HT1080 (cell line): ENCODE measurements at places on chromosomes 2 and 18. TPM values are rescaled to one million over a fixed set of nuclear protein-coding genes. Genes with fewer than 3 reads are reported as not detected.
A peak's percentile ranks its signal among the peaks of the same experiment; 100 is the strongest.

- no peak for DNase-seq
Observed at GRCh38 chr2:30404319-30405259, 42.5 kb upstream of the LCLAT1 start.

- no peak for DNase-seq
Observed at GRCh38 chr18:13550418-13551304, 175.7 kb downstream of the FAM210A start.

DNA sequence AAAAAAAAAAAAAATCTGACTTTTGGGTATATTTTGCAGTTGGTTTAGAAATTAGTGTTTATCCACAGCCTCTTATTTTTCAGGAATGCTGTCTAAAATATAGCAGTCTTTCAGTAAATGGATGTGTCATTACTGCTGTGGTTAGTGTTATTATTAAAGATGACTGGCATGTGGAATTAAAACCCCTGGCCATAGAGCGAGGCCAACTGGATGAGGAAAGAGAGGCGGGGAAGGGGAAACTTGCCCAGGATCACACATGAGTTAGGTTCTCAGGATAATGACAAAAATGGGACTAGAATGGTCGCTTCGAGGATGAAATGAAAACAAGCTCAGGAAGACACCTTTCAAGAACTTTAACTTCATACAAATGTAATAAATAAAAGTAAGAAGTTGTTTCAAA, 57.4 kb upstream of the APCDD1 start:
- DNase-seq: no peak

DNA sequence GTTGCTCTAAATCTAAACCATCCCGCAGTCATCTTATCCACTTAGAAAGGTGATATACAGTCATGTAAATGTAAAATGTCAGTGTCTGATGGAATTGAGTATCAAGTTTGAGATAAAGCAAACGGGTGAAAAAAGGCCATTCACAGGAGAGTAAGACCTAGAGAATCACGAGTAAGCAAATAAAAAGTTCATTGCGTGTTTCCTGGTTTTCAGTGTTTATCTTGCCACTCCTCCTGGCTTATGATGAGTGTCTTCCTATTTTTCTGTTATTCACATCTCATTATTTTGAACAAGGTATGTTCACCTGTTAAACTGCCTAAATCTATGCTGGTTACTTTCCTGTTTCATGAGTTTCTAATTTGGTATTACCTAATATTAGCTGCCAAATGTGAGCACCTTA, 68.8 kb downstream of the ITGA4 start:
- DNase-seq: no peak

DNA sequence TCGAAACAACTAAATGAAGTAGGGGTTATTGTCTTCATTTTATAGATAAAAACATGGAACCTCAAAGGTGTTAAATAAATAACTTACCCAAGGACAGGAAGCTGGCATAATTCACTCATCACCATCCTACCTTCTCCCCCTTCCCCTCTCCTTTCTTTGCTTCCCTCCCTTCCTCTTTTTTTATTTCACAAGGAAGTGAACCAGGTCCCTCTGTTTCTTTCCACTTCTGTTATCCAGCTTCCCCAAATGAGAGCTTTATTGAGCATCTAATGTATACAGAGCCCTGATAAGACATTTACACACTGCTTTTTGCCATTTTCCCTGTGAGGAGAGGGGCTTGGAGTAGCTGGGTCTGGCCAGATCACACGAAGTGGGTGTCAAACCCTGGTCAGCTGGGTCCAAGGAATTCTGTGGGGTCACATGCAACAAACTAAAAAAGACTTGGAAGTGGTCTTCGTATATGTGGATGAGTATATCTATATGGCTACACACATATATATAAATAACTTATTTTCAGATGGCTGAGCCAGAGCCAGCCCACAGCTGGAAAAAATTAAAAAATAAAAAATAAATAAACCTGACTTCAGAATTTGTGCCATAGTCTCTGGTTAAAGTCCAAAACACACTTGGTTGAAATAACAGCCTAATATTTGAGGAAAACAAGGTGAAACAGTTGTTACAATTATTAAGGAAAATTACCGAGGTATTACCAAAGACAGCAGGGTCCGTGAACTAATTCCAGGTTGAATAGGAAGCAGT, 49.3 kb upstream of the FOSL2 start:
- no peak for DNase-seq

DNA sequence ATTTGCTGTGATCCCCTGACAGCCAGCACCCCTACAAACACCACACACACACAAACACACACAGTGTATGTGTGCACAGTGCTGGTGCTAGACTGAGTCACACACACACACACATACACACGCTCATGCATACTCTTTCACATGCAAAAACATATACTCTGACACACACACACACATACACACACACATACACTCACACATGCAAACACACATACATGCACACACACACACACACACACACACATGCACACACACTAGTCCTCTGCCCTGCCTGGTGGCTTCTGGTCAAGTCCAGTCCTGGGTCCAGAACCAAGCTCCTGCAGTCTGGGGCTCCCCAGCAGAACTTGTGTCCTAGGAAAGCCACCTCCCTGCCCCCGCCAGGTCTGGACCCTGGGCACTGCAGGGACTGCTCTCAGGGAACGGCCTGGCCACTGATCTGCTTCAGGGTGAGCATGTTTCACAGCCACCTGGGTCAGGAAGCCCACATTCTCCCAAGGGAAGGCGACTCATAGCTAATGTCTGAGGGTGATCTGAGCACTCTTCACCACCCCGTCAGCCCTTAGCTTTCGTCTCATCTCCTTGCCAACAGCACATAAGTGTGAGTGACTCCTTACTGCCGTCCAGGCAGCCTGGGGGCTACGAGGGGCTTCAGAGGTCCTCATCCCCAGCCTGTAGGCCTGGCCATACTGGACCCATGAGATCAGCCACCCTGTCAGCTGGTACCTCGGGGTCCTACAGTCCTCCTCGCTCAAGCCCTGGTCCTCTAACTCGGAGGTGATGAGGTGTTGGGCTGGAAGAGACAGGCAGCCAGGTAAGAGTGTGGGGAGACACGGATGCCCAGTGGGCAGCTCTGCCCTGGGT, 88.1 kb downstream of the MCFD2 start:
- peak; percentile 67 for DNase-seq

- no peak for DNase-seq
Observed at GRCh38 chr2:70988151-70988550, 6.5 kb downstream of the TEX261 start.

DNA sequence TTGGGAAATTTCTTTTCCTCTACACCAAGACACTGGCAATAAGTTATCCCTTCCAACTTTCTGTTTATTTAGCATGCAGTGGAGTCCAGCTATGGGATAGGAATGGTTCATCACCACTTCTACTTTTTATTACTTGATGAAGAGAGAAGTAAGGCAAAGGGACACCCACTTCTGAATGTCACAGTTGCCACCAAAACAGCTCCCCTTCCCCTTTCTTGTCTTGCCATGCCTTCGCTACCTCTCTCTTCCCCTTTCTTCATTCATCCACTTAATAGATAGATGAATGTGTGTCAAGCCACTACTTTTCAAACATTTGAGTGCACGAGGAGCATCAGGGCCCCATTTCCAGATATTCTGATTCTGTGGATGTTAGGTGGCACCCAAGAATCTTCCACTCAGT, 59.6 kb downstream of the KCTD18 start:
- no peak for DNase-seq

- peak; percentile 72 for DNase-seq
Observed at GRCh38 chr2:88545118-88545517, 82.1 kb downstream of the EIF2AK3 start.

DNA sequence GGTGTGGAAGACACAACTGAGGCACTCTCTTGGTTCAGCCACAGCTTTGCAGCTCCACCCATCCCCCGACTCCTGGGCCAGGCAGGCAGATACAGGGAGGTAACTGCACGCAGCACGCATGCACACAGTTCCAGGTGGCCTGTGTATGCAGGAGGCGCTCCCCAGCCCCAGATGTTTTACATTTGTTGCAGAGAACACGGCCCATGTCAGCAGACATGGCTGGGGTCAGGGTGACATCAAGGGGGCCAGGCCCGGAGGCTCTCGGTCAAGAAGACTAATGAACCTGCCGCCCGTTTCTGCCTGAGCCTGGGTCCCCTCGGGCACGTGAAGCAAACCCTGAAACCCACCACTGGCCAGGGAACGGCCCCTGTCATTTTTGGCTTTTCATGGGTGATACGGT, 57.3 kb downstream of the TWIST2 start:
- DNase-seq: no peak

DNA sequence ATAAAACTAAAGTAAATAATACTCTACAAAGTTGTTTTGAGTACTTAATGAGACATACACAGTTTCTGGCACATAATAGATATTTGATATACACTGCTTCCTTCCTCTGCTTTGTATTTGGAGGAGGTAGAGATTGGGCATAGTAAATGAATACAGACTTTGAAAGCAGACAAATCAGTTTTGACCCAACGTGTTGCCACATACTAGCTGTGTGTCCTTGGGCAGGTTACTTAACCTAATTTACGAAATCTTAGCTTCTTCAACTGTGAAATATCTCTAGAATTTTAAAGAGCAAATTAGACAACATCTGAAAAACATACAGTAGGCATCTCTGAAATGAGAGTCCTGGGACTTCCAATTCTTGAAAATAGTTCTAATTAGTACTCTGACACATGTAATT, 425.4 kb downstream of the TGIF1 start:
- DNase-seq: no peak

- DNase-seq: no peak
Observed at GRCh38 chr2:168461178-168461941, 5.3 kb downstream of the CERS6 start.

- no peak for DNase-seq
Observed at GRCh38 chr18:63028380-63028779, 291.2 kb downstream of the BCL2 start.

DNA sequence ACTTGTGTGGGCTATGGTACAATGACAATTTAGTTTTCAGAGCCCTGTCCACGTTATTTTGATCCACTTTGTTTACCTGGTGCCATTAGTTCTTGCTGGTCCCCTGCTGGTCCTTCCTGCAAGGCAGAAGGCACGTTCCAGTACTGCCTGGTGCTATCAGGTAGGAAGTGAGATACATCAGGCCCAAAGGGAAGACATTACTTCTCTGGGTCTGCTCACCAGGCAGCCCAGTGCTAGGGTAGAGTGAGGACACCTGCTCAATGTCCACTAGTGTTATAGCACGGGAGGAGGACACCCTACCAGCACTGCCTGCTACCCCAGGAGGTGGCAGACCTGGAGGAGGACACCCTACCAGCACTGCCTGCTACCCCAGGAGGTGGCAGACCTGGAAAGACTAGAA, 23.7 kb downstream of the MARCO start:
- no peak for DNase-seq

DNA sequence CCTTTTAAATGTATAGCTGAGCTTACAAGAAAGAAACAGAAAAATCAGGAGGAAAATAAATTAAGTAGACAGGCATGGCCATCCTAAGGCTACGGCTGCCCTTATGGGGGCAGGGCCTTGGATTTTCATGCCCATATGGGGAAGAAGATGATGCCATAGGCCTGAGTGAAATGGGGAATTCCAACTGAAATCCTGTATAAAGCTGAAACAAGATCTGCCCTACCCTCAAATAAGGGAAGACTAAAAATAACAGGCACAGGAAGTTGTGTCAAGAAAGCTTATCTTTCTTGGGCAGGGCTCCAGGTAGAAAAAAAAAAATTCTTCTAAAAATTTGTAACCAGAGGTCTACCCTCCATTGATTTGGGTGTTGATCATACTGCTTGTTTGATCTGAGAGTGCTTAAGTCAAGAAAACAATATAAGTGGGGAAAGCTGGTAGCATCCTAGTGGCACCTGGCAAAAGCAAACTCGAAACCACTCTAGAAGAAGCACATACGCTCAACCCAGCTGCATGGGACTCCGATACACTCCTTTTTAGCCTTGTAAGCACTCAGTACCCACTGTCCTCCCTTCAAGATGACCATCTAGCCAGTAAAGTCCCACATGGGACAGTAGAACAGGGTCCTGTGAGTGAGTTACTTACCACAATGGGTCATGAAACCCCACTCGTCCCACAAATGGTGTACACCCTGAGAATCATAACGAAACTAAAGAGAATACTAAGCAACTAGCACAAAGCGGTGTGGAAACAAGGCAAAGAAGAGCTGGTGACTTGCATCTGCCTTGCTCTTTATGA, 22.3 kb downstream of the DNAH7 start:
- DNase-seq: peak; percentile 48

- DNase-seq: no peak
Observed at GRCh38 chr2:221109552-221109951, 462.6 kb downstream of the EPHA4 start.

GRCh38 chr2:44645937-44646336, 284.2 kb downstream of the CAMKMT start:
- no peak for DNase-seq

DNA sequence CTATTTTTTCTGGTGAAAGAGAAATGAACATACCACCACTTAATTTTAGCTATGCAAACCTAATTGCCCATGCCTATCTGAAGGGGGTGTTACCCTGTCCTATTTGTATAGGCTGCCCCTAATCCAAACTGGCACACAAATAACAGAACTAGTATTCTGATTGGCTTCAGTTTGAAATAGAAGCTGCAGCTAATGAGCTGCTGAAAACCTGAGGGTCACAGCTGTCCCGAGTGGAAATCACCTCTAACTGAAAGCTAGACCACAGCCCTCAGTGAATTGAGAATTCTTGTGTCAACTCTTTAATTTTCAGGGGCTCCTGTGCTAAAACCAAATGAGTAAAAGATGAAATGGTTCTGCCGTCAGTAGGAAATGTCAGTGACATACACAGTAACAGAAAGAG, 28.7 kb downstream of the CCDC141 start:
- DNase-seq: no peak

- DNase-seq: no peak
Observed at GRCh38 chr2:71791061-71791450, 337.7 kb downstream of the DYSF start.

ICOS gene
- total RNA-seq: not detected in 2 replicates

MC5R gene
- total RNA-seq: not detected in 2 replicates

HRH4 gene
- total RNA-seq: not detected in 2 replicates

RAD51AP2 gene
- total RNA-seq: not detected in 2 replicates

CGREF1 gene
- total RNA-seq: 0.13 and 0.26 TPM in 2 replicates

POU3F3 gene
- not detected in 2 replicates for total RNA-seq

CDK15 gene
- total RNA-seq: 0.72 TPM in 1 of 2 replicates, not detected in the other

ABCG5 gene
- total RNA-seq: not detected in 2 replicates

CPS1 gene
- 13.8 and 17.4 TPM in 2 replicates for total RNA-seq

XDH gene
- 3.1 and 3.7 TPM in 2 replicates for total RNA-seq

GRB14 gene
- total RNA-seq: 3.8 and 4.6 TPM in 2 replicates

OBSL1 gene
- 71.0 and 80.8 TPM in 2 replicates for total RNA-seq

POLE4 gene
- total RNA-seq: 49.3 and 87.5 TPM in 2 replicates
